ENCODE measurements at places on chromosomes 2 and 18.

- peak; percentile 46 for DNase-seq
Observed at GRCh38 chr2:44342854-44343253, 18.4 kb downstream of the PREPL start.

GRCh38 chr2:192286093-192286701 is 91.5 kb upstream of the TMEFF2 start:
- no peak for DNase-seq

DNA sequence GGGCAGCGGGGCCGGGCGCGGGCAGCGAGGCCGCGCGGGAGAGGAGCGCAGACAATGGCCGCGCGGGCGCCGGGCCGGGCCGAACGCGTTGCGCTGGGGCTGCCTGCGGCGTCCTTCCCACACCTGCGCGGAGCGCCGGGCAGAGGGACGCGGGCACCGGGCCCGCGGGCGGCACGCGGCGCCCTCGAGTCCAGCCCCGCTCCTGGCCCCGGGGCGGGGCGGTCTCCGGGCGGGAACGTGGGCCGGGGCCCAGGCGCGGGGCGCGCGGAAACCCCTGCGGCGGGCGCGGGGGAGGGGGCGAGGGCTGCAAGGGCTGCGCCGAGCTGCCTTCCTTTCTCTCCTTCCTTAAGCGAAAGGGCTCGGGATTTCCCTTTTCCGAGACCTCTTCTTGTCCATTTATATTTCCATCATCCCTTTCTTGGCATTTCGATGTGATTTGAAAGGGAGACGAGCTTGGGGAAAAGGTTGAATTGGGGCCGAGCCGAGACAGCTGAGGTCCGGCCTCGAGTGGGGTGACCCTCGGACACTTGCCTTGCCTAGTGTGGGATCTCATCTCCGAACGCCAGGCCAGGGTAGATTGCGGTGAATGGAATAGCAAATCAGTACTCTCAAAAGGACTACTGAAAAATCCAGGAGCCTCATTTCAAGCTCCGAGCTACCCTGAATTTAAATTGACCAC is 676 bp downstream of the KLHL23 start:
- peak; percentile 58 for DNase-seq

DNA sequence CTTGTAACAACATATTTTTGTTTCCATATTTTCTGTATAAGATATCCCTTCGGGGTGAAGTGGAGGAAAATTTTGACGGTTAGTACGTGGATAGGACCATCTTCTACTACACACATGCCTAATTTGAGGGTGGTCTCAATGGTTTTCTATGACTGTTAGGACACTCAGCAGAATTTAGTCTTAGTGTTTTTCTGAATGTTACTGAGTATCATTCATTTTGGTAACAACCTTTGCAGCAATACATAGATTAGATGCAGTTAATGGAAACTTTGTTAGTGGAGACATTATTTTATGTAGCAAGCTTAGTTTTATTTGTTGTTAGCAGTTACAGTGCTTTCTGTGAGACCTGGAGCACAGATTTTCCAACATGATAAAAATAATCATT is 1.6 kb downstream of the ITGAV start:
- no peak for DNase-seq

Measured in body of pancreas (tissue), 4 donors.